Umbilical cord (tissue), 2 donors: ENCODE measurements at places on chromosomes 12 and 14. TPM values are rescaled to one million over a fixed set of nuclear protein-coding genes. Genes with fewer than 3 reads are reported as not detected.

Gene SCFD1
- 243 TPM for total RNA-seq

Gene PHETA1
- 16.1 TPM for total RNA-seq

- DNase-seq = no peak
These were observed 151.0 kb upstream of the ARHGAP5 start for GRCh38 chr14:31926123-31926522.

GRCh38 chr12:41737423-41737822 is 407.3 kb downstream of the GXYLT1 start:
- DNase-seq = no peak

GRCh38 chr14:32986791-32987540 is 48.3 kb downstream of the NPAS3 start:
- DNase-seq = no peak
